ENCODE measurements at places on chromosomes 13 and 19.
A peak's percentile ranks its signal among the peaks of the same experiment; 100 is the strongest.

- DNase-seq: no peak
These were observed 2.6 kb downstream of the TNFRSF19 start for GRCh38 chr13:23572836-23573235.

GRCh38 chr13:19157461-19157860, 24.2 kb downstream of the TUBA3C start:
- DNase-seq: no peak

- no peak for DNase-seq
These were observed 216.4 kb downstream of the KLF5 start for GRCh38 chr13:73275163-73275562.

- no peak for DNase-seq
These were observed 310.6 kb downstream of the LMO7 start for GRCh38 chr13:75946536-75947284.

GRCh38 chr13:50629497-50629896, 214.0 kb downstream of the DLEU7 start:
- DNase-seq: no peak

DNA sequence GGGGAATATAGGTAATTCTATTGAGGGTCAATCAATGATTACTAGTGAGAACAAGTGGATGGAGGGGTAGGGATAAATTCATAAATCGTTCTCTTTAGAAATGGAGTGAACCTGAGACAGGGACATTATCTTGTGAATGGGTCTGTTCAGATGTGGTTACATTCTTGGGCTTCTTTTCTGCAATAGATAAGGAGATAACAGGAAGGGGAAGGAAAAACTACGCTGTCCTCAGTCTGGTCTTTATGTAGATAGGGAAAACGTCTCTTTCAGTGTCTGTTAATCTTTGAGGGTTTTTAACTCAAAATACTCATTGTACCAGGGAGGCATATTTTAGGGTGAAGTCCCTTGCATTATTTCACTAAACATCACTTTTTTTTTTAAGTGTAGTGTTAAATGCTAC, 266.7 kb upstream of the MAB21L1 start:
- DNase-seq: no peak

GRCh38 chr19:6551607-6552450, 21.0 kb downstream of the TNFSF9 start:
- DNase-seq: peak; percentile 43

- DNase-seq: no peak
These were observed 220.9 kb upstream of the CSNK1A1L start for GRCh38 chr13:37326334-37326733.

DNA sequence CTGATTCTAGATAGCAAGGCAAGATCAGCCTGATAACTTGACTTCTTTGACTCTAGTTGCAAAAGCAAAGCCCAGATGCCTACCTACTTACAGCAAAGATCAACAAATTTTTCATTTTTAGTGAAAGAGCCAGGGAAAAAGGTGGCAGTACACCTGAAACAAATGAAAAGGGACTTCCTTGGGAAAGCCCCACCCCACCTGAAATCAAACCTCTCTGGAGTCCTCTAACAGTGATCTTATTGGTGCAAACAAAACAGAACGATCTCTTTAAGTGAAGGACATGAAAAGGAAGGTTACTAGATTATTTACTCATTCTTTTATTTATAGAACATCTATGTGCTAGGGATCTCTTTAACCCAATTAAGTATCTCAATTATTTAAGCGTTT, 507 bp upstream of the LCP1 start:
- DNase-seq: no peak

- DNase-seq: peak; percentile 79
These were observed 44.1 kb upstream of the RANBP3 start for GRCh38 chr19:6021878-6022569.

All from Right ventricle myocardium superior (tissue), 1 donor.